ENCODE measurements at places on chromosomes 12 and 14.

GRCh38 chr14:38384741-38385140 lies 128.8 kb upstream of the CLEC14A start:
- no peak for DNase-seq

GRCh38 chr12:1502379-1502720 lies 92.0 kb downstream of the FBXL14 start:
- DNase-seq = no peak

DNA sequence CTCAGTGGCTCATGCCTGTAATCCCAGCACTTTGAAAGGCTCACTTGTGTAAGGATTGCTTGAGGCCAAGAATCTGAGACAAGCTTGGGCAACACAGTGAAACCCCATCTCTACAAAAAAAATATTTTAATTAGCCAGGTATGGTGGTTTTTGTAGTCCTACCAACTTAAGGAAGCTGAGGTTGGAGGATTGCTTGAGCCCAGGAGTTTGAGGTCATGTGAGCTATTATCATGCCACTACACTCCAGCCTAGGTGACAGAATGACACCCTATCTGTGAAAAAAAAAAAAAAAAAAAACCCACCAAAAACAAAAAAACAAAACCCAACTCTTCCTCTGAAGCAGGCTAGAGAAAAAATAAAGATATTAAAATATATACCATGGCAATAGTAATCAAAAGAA lies 41.2 kb downstream of the TMEM116 start:
- DNase-seq = no peak

DNA sequence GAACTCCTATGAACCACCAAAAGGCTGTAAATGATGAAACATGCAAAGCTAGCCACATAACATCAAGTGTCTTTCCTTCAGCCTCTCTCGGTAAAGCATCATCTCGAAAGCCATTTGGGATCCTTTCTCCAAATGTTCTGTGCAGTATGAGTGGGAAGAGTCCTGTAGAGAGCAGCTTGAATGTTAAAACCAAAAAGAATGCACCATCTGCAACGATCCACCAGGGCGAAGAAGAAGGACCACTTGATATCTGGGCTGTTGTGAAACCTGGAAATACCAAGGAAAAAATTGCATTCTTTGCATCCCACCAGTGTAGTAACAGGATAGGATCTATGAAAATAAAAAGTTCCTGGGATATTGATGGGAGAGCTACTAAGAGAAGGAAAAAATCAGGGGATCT lies 61.2 kb downstream of the ATG14 start:
- DNase-seq = no peak

DNA sequence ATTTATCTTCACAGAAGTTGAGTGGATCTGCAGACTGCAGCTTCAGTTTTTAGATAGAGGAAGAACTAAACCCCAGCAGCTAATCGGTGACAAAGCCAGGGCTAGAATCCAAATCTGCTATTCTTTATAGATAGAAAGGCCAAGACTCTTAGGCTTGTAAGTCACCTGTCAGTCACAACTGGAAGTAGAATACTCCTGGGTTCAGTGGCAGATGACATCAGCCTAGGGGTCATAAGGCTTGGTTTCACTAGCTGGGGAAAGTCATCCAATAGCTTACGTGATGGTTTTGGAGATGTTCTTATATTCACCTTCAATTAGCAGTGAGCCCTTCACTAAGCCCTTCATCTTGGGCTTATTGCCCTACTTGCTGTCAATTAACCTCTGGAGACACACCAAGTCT lies 93.4 kb downstream of the APAF1 start:
- DNase-seq = no peak

DNA sequence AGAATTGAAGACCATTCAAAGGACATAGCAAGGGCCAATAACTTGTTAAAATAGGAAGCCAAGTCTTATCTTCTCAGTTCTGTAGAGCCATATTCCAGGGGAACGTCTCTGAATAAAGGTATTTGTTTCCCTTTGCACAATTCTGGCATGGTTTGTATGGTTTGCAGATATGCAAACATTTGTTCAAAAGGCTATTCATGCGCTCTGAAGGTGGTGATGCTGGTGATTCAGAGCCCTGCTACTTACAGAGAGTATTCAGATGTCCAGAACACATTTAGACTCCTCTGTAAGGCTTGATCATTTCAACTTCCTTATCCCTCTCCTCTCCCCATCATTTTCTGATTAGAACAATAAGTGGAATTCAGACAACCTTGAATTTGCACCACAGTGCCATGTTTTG lies 35.9 kb downstream of the SLC4A8 start:
- no peak for DNase-seq

- DNase-seq = no peak
Observed at GRCh38 chr14:98249476-98249875, 1022.5 kb downstream of the BCL11B start.

DNA sequence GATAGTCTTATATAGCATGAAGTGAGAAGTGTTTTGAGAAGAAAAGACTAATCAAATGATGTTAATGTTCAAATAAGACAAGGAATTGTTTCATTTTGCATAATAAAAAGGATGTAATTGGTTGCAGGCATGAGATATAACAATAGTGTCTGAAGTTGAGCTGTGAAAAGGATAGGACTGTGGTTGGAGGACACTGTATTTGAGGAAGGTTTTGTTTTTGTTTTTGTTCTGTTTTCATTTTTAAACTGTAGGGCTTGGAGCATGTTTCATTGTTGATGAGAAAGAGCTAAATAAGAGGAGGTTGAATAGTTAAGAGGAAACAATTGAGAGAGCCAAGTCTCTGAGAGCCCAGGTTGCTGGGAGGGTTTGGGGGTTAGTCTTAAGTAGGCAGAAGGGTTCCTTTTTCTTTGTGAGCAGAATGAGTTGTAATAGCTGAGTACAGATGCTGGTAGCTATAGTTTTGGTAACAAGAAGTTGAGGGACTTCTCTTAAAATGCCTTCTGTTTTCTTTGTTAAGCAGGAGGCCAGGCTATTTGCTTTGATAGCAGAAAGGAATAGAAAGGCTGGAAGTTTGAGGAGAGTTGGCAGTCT lies 58.4 kb downstream of the CCDC91 start:
- no peak for DNase-seq

GRCh38 chr12:64733857-64734256 lies 25.3 kb downstream of the GNS start:
- no peak for DNase-seq

DNA sequence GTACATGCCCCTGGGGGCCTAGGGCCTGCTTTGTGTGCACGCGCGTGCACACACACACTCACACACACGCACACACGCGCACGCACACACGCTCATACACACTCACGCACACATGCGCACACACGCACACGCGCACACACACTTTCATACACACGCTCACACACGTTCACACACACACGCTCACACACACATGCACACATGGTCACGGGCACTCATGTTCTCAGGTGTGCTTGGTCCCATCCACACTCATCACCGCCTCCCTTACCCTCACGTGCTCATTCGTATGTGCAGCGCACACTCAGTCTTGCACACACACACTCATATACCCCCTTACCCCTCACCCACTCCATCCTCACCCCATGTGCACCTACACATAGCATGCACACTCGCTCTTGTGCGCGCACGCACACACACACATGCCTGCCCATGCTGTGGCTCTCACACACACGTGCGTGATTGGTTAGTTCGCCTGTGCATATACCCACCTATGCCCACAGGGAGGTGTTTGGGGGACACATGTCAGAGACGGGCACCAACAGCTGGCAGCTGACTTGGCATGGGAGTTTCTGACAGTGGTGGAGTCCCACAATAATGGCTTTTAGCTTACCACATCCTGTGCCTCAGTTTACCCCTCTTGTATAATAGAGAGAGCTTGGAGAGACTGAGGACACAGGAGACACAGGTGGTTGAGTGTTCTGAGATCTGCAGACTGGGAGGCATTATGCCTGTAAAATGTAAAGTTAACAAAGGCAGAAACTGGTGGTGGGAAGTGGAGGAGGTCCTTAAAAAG lies 28.7 kb downstream of the TSPAN9 start:
- DNase-seq = no peak

- no peak for DNase-seq
Observed at GRCh38 chr14:61120576-61120975, 139.5 kb downstream of the SLC38A6 start.

DNA sequence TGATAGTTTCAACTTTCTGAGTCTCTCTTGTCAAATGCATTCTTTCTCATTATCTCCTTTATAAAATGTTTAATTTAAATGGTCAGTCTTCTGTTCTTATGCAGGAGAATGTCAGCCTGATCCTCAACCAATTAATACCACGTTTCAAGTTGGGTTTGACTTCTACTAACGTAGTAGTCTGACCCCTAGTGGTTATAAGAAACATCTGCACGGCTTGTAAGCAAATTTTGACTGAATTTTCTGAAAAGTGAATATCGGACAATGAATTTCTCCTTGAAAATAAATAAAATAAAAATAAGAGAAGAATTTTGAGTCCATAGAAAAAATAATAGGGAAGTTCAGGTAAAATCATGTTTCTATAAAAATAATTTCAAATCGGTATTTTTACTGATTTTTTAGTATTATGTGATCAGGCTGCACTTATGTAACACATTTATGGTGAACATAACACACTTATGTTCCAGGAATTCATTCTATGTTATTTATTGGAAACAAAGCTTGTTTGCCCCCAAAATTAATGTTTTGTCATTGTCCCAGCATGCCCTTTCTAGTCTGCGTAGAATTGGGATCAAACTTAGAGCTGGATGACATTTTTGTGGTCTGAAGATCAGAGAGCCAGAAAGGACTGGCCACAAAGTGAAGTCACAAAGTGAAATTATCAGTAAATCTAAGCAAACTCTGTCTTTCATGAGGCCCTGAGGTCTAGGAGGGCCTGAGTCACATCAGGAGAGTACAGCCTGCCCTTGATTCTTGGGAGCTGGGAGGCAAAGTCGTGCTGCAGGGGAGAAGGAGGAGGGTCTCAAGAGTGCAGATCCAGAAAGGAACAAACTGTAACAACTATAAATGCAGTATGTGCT lies 101.2 kb upstream of the STXBP6 start:
- no peak for DNase-seq

- no peak for DNase-seq
Observed at GRCh38 chr14:103395244-103395643, 10.0 kb downstream of the MARK3 start.

- no peak for DNase-seq
Observed at GRCh38 chr12:83801972-83802371, 1110.6 kb downstream of the SLC6A15 start.

GRCh38 chr12:49293056-49293956 lies 1.6 kb upstream of the PRPH start:
- DNase-seq = no peak

GRCh38 chr14:100748944-100749343 lies 22.3 kb downstream of the DLK1 start:
- DNase-seq = no peak

DNA sequence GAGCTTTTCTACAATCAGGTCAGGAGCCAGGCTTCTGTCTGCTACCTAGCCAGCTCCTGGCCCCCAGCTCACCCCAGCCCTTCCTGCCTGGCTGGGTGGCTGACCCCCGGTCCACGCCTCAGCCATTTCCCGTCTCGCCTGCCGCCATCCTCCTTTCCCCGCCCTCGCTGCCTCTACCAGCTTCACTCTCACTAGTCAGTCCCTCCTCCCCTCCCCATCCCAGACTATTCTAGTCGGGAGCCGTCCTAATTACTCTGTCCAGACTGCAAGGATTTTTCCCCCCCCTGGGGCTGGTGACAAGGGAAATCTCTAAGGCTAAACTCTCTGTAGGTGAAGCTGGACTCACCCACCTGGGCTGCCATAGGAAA lies 825 bp downstream of the DHH start:
- DNase-seq = no peak

- no peak for DNase-seq
Observed at GRCh38 chr12:64701283-64701682, 57.9 kb downstream of the GNS start.

DNA sequence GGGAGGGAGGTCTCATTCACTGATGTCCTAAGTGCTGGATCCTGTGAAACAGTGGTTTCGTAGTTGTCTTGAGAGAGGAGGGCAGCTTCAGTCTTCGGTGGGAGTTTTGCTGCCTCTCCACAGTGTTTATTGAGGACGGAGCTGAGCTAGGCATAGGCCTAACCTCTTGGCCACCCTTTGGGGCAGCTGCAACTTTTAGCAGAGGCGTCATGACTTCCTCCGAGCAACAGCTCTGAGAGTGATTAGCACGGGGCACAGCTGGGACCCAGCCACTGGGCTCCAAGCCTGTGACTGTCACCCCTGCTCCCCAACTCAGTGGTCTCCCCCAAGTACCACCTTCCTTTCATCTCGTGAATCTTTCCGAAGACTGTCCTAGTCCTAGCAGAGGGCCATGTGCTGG lies 139.9 kb upstream of the NCOR2 start:
- DNase-seq = no peak

DNA sequence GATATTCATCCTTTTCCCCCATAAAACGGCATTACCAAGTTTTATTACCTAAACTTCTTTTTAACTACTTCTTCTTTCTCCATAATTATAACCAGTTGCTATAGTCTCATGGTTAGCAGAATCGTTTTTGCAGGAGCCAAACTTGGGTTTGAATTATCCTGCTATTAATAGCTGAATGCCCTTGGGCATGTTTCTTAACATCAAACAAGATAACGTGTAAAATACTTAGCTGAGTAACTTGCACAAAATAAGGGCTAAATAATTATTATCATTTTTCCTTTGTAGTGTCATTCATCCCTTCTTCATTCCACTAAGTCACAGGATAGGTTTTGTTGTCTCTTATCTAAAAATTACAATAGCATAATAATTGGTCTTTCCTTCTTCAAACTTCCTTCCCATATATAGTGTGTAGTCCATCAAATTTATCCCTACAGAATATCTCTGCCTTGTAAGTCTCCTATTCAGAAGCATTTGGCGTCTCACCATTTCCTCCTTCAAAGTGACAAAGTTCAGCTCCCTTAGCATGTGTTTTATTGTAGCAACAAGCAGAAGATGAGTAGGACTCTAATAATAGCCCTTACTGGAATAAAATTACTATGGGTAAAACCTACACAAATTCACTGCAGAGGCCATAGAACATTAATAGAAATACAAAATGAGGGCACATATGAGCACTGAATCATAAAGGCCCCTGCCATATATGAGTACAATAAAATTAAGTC lies 63.8 kb downstream of the FAR2 start:
- no peak for DNase-seq

- no peak for DNase-seq
Observed at GRCh38 chr12:18935371-18935965, 194.1 kb upstream of the PLEKHA5 start.

GRCh38 chr12:113663396-113663795 lies 191.7 kb upstream of the LHX5 start:
- DNase-seq = no peak

DNA sequence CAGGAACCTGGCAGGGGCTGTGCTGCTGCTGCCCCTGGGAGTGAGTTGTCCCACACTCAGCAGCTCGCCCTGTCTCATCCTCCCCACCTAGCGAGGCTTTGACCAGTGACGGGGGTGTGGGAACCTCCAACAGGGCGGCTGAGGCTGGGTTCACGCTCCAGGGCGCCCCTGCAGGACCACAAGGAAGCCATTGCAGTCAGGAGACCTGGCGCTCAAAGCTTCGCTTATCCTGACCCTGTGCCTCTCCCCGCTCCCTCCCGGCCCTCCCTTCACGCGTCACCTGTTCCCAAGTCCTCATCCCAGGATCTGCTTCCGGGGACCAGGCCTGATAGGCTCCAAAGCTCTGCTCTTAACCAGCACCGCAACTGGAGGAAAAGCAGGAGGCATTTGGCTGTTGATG lies 272.0 kb upstream of the SFSWAP start:
- no peak for DNase-seq

All from activated T-helper 1 cell treated with Interleukin-2 at 50 U/mL for 16 hours (primary cell).